Stimulated activated CD4-positive, alpha-beta T cell treated with anti-CD3 and anti-CD28 coated beads, TNF-alpha, amount 100 ng/mL, for 4 hours (primary cell): ENCODE measurements at places on chromosomes 3 and 15.

GRCh38 chr15:76278651-76279050, 32.6 kb downstream of the ETFA start:
- no peak for DNase-seq

DNA sequence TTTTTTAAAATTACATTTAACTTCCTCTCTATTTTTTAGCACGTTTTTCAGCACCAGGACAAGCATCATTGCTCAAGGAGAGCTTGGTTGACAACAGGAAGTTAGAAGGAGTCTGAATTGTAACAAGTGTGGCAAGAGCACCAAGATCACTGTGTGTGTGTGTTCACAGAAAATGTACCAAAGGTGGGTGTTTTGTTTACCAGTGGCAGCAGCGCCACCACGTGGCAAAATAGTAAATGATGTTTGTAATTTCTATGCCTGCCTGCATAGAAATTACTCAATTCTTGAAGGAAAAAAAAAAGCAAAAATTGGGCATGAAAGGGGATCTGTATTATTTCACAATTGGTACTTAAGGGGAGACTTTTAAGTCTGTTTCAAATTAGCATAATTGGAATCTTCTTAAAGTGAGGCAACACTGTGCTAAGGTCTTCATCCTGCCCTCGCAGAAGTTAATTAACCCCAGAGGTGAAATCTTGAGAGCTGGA, 7.4 kb upstream of the U2SURP start:
- DNase-seq = peak; percentile 26

GRCh38 chr3:150495149-150495548, 51.1 kb downstream of the SERP1 start:
- no peak for DNase-seq

GRCh38 chr15:100941536-100941935, 22.4 kb downstream of the LRRK1 start:
- DNase-seq = no peak

- no peak for DNase-seq
These were observed 109.8 kb downstream of the ASB7 start for GRCh38 chr15:100712226-100712625.

DNA sequence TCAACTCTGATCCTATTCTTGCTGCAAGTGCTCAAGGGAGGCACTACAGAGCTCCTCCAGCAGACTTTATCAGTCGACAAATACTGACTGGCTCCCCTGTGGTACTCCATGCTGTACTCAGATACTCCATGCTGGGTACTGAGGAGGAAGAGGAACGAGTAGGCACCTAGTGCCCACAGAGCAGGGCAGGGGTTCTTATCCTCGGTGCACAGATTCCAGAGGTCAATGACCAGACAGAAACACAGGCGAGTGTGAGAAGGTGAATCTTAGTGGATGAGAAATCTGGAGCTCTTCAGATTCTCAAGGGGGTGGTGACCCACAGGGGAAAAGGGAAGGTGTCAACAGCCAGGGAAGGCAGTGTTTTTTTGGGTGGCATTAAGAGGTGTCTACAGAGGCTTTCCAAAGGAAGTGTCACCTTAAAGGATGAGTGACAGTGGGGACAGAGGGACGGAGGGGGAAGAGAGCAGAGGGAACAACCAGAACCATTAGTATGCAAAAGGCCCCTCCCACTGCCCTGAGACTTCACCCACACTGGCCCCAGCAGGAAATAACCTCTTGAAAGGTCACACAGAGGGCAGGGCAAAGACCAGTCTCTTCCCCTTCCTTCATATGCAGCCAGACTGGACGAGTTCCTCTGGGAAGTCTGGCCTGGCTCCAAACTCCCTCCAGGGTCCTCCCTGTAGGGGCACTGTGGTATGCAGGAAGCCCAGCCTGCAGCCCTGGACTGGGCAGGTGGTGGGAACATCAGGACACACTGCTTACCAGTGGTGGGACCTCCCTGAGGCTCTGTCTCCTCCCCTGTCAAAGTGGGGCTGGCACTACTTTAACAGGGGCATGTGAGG, 27.5 kb downstream of the CCDC12 start:
- DNase-seq = no peak

- peak; percentile 2 for DNase-seq
These were observed 31.4 kb upstream of the PRTG start for GRCh38 chr15:55774113-55774970.

DNA sequence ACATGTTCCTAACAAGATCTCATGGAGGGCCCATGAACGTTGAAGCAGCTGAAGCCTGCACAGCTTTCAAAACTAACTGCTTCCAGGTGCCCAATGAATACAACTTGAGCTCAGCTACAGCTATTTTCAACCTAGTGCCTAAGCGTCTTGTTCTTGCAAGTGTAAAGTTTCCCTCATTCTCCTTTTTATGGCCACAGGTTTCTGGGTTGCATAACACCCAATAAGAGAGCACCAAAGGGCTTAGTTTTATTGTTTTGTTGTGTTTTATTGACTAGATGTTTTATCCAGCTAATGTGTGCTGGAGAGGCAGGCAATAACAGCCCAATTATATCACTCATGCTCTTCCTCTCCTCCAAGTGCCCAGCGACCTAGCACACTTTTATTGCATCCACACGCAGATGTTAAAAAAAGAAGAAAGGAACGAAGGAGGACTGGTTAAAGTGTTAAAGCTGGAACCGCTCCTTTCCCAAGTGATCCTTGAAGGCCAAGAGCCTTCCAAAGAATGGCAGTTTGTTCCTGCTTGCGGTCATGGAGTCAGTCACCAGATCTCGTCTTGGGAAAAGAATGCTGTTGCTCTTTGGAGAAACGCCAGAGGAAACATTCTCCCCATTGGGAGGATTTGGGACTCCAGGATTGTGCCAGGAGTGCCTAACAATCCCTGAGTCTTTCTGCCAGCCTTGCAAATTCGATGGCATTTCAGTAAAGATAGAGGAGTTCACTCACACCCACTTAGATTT, 156.9 kb downstream of the MEX3B start:
- no peak for DNase-seq

GRCh38 chr3:65961733-65962132, 77.0 kb downstream of the MAGI1 start:
- DNase-seq = no peak

- no peak for DNase-seq
These were observed 86.6 kb downstream of the HMG20A start for GRCh38 chr15:77507143-77507897.

- no peak for DNase-seq
These were observed 23.1 kb upstream of the GPR171 start for GRCh38 chr3:151226088-151226563.

- DNase-seq = no peak
These were observed 126.7 kb upstream of the SAMMSON start for GRCh38 chr3:69872783-69873378.

DNA sequence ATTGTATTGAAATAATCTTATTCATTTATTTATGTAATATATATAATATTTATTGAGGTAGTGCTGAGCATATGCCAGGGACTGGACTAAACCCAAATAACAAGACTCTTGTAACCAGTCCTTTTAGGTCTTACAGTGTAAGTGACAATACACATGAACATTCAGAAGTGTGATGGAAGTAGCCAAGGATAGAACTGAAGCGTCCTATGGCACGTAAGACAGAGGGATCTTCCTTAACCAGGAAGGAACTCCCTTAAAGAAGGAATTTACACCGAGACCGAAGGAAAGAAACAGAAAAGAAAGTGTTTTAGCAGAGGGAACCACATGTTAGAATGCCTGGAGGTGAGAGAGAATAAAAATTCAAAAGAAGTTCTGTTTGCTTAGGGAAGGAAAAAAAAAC, 23.6 kb upstream of the CLDN1 start:
- no peak for DNase-seq

DNA sequence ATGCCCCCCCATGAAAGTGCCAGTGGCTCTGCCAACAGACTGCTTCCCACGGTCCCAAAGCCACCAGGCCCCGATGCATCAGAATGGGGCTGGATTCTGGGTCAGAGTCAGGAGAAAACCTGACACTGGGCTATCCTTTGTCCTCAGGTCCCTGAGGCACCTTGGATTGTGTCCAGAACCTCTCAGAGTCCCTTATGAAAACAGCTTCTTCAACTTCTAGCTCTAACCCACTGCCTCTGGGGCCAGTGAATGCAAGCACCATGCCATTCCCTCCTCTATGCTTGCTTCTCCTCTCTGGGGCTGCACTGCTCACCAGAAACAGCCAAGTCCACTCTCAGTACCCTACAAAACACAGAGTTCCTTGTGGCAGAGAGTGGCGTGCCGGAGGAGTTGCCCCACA, 9.9 kb downstream of the CRABP1 start:
- DNase-seq = no peak

GRCh38 chr3:129585949-129586657, 20.4 kb downstream of the PLXND1 start:
- DNase-seq = no peak

GRCh38 chr3:168495270-168495669, 399.5 kb upstream of the GOLIM4 start:
- no peak for DNase-seq

GRCh38 chr3:176554791-176555654, 642.3 kb downstream of the TBL1XR1 start:
- DNase-seq = no peak

DNA sequence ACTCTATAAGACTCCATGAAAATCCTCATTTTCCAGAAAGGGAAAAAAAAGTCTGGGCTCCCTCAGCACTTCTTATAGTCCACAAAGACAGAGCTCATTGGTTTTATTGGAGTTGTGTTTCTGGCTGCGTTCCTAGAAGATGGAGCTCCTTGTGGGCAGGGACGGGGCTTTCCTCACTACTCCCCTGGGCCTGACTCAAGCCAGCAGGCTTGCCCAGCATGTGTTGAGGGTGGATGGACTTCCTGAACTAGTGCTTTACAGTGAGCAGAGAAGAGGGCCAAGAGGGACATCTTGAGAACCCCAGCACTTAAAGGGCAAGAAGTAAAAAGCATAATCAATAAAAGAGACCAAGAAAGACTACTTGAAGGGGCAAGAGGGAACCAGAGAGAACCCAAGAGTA, 43.2 kb upstream of the EPHB1 start:
- DNase-seq = no peak

DNA sequence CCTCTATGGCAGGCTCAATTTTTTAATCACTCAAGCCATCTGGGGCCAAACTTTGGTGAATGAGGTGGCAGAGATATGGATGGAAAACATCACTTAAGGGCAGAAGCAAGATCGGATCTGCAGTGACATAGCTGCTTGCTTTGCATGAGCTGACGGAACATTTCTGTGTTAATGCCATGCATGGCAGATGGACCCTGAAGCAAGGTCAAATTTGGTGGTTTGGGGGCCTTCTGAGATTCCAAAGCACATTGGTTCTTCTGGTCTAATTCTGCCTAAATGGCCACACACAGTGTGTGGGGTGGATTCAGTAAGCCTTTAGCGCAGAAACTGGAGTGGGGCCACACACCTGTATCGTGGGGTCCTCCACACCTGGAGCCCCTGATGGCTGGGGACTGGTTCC, 38.3 kb upstream of the BCL2L10 start:
- no peak for DNase-seq
